NCI-H1417 treated with DMSO at 0.1 percent for 48 hours (cell line): ENCODE measurements at places on chromosomes 12 and 14.
A peak's percentile ranks its signal among the peaks of the same experiment; 100 is the strongest.

DNA sequence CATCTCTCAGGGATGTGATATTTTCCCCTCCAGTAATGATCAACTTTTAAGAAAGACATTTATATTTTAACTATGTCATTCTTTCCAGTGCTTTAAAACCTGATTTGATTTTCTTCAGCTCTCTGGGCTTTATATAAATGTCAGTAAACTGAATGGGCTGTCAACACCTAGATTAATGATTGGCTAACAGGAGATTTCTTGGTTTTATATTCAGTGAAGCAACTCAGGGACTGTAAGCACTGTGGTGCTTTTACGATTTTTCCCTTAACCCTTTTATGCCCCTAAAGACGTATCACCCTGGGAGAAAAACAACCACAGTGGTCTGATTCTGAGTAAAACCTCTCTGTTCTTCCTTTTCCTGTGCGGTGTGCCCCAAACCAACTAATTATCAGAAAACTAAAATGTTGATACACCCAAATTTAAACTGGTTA, 38.0 kb downstream of the PTGER2 start:
- DNase-seq: no peak

- DNase-seq: no peak
These were observed 42.7 kb upstream of the DCN start for GRCh38 chr12:91225316-91225715.

- no peak for DNase-seq
These were observed 159.4 kb downstream of the SPTSSA start for GRCh38 chr14:34302654-34303053.

DNA sequence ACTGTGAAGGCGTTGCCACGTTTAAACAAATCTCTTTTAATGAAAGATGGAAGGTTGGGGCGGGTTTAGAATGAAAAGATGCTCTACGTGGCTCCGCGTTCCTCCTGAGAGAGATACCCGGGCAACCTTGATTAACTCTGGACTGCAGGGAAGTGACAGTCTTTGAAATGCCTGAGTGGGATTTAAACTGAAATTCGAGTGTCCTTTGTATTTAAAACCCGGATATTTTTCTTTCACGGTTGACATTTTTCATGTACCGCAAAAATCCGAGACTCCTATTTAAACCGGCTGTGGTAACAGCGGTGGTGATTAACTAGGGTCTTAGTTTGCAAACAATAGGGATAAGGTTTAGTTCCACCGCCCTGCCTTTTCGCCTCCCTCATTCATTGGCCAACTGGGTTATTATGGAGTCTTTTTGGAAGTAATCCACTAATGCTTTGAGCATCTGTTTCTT, 707 bp downstream of the G2E3 start:
- DNase-seq: peak; percentile 7

- peak; percentile 34 for DNase-seq
These were observed 39.3 kb downstream of the CCDC177 start for GRCh38 chr14:69535230-69535848.

GRCh38 chr14:86933958-86934595, 1058.9 kb downstream of the GALC start:
- no peak for DNase-seq

DNA sequence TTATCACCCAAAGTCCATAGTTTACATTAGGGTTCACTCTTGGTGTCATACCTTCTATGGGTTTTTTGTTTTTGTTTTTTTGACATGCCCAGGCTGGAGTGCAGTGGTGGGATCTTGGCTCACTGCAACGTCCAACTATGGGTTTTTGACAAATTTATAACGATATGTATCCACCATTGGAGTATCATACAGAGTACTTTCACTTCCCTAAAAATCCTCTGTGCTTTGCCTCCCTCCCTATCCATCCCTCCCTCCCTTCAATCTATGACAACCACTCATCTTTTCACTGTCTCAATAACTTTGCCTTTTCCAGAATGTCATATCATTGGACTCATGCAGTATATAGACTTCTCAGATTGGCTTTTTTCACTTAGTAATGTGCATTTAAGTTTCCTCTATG, 139.0 kb upstream of the CCDC198 start:
- DNase-seq: no peak

- no peak for DNase-seq
These were observed 135.0 kb downstream of the ANO6 start for GRCh38 chr12:45350861-45351260.

GRCh38 chr12:56333197-56333678, 562 bp downstream of the PAN2 start:
- DNase-seq: no peak

DNA sequence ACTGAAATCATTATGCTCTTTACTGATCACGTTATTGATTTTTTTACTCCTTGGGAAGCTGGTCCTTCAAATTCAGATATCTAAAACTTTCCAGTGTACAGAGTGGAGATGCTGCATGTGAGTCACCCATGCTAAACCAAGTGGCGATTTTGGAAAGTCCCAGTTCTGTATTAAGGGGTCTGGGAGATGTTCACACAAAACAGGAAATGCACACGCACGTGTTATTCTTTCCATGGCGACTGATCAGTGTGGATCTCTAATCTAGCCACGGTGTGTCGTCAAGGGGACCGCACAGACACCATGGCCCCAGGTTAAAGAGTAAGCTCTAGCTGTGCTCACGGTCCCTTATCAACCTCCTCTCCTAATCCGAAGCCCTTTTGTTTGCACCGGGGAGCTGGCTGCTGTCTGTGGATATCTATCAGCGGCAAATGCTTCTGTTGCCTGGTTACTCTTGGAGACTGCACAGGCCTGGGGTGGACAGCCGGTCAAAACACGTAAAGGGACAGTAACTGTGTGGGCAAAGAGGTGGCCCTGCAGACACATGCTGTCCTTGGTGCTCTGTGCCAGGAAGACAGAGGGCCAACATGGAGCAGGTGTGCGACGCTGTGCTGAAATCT, 96.6 kb downstream of the RIMBP2 start:
- no peak for DNase-seq

DNA sequence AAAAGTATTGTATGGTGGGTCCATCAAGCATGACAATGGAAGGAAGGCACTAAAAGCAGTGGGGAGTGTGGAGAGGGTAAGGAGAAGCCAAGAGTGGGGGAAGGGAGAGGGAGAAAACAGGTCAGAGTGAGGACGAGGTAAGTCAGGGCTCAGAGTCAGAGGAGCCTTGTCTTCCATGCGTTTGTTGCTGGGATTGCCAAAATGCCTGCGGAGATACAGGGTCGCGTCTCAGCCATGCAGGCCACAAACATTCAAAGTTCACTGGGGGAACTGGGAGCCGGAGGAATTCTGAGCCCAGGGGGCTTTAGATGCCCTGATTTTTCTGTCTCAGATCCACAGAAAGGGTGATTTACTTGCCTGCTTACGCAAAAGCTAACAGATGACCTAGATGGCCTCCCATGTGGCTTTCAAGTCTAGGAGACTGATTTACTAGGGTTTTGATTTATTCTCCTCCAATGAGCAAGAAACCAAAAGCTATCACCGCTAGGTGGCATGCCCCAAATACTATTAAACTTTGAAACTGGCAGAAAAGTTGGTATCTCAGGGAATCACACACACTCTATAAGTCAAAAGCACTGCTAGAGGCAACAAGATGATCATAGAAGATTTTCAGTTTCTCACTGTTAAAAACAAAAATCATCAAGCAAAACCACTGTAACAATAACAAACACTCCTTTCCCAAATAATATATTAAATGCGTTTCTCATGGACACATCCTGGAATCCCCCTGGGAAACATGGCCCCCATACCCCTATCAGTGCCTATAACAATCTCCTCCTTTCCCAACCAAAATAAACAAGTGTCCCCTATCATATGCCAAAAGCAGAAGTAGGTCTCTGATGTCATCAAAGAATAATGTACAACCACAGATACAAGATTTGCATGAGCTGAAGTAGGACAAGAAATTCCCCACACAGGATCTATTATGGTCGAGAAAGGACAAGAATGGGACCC, 26.6 kb upstream of the MDM1 start:
- no peak for DNase-seq

- DNase-seq: no peak
These were observed 11.9 kb downstream of the RIN3 start for GRCh38 chr14:92525322-92526095.

GRCh38 chr14:82655770-82656169, 1122.1 kb upstream of the SEL1L start:
- no peak for DNase-seq

DNA sequence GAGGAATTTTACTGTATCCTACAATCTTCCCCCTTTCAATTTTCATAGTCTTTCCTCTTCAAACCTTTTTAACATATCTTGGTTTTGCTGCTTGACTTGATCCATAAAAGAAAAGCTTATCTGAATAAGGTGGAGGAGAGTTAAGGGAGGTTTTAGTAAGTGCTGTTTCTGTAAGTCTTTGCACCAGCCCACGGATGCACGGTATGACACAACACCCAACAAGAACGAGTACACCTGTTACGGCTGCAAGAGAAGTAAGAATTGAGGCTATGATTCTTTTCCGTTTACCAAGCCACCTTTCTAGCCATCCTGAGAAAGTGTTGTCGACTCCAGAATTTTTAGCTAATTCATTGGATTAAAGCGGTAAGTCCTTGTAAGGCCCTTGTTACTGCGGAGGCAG, 26.1 kb upstream of the CPNE8 start:
- no peak for DNase-seq

DNA sequence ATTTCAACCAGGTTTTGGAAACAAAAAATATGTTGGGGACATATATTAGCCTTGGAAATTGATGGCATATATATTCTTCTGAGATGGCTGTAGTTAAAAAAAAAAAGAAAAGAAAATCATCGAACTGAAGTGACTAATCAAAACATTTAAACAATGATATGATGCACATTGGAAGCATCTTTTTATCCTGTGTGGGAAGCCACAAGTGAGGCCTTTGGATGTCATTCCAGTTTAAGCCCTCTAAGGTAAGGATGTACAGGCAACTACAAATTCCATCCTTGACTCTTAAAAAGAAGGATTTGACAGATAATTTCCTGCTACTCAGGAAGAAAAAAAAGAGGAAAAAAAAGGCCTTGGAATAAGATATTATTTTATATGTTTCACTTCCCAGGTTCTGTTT, 9.6 kb upstream of the PTPRB start:
- DNase-seq: no peak

DNA sequence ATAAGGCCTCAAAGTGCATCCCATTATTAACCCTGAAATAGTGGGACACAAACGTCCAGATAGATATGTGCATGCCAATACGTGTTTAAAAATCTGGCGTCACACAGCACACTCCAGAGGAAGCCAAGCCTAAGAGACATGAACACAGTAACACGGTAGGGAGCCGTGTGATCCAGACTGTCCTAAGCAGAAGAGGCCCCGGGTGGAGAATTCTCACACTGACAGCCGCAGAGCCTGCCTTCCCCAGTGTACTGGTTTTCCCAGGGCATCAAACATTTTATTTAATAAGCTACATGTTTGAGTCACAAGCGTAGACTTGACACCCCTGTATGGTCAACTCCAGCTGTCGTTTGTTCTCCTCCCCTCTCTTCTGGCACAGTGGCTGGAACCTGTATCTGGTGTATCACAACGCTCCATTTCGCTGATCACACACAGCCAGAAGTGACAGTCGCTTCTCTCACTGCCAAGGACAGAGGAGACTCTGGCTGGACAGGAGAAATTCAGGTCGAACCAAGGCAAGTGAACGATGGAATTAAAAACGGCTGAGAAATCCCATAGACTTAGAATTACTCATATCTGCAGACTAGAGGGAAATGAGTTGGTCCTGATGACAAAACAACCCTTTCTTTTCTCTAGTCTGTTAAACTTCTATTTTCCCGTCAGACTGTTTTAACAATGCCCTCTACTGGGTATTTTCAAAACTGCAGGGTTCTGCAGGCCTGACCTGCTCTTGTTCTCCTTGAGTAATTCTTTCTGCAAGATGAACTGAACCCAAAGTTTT, 359.9 kb downstream of the RGS6 start:
- DNase-seq: no peak

GRCh38 chr12:6347367-6348338, 5.8 kb upstream of the TNFRSF1A start:
- no peak for DNase-seq
